ENCODE measurements at places on chromosomes 3 and 15. TPM values are rescaled to one million over a fixed set of nuclear protein-coding genes. Genes with fewer than 3 reads are reported as not detected.

GRCh38 chr3:20375302-20375701, 189.3 kb upstream of the SGO1 start:
- no peak for DNase-seq

DNA sequence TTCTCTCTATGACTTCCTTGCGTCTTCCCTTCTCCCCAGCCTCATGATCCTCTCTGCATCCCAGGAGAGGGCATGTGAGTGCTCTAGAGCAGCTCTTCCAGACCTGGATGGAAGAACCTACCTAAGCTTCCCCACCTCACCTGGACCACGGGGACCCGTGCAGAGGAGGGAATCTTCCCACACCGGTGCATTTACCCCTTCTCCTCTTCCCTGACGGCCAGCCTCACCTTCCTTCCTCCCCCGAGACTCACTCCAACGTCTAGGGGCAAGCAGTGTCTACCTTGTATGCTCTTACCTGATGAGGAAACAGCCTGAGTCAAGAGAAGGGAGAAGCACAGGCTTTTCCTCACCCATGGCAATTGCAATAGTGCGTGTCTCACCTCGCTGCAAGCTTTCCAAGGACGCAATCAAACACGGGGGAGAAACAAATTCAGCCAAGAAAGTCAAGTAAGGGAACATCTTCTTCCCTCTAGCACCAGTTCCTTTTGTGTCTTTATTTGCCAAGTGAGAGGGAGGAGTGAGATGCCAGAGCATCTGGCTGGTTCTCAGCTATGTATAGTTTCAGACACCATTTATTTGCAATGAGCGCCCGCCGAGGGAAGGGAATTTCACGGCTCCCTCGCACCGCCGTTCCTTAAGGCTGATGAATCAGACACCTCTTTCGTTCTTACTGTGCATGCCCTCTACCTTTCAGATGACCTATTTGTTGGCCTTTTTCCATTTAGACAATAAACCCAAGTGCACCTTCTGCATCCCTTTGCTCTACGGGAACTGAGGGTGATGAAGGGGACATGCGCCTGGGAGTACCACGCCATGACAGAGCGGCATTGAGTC, 1.8 kb upstream of the CCR9 start:
- no peak for DNase-seq

GRCh38 chr15:63465104-63465503, 39.3 kb upstream of the USP3 start:
- DNase-seq = no peak

GRCh38 chr3:13403213-13403819, 16.8 kb downstream of the NUP210 start:
- DNase-seq = no peak

GRCh38 chr3:32684029-32684799, 774 bp upstream of the CNOT10 start:
- no peak for DNase-seq

SOX2 gene
- polyA plus RNA-seq = not detected

- DNase-seq = no peak
Measured at GRCh38 chr3:64716110-64716710, 28.4 kb upstream of the ADAMTS9 start.

DNA sequence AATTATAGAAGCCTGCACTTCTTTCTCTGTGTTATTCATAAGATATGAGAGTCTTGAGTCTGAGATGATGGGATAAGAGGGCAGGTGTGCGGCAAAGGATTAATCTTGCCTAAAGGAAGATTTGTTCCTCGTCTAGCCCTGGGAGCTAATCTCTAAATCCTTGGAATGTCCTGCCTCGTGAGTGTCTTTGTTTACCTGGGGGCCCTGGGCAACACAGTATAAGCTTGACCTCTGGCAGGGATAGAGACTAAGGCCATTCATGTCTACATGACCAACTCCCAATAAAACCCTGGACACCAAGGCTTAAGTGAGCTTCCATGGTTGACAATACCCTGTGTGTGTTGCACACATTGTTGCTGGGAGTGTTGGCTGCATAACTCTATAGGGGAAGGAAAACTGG, 3.2 kb upstream of the AGBL1 start:
- DNase-seq = no peak
